Effector memory CD8-positive, alpha-beta T cell (primary cell): ENCODE measurements at places on chromosomes 4 and X.

DNA sequence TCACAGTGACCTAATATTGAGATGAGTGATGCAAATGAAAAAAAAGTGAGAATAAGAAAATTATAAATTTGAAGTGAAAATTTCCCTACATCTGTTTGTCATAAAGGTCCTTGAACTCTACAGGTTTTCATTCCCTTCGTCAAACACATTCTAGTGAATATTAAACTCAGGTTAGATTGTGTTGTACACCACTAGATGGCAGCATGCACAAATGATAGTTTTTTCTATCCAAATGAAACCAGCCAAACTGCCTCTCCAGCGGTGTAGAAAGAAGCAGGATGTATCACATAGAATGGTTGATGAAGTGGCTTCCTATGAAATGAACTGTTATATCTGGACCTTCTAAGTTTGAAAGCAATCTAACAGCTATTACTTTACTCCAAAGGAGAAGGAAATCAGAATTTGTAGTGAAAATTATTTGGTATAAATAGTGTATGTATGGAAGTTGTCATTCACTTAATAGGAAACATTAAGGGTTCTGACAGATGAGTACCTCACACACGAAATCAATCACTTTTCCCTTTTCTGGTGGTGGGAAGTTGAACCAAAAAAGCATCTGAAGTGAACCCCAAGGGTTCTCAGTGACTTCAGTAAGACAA, 382.7 kb downstream of the UNC5C start:
- no peak for DNase-seq

- no peak for DNase-seq
Measured at GRCh38 chr4:56118055-56118454, 169.3 kb downstream of the CEP135 start.

DNA sequence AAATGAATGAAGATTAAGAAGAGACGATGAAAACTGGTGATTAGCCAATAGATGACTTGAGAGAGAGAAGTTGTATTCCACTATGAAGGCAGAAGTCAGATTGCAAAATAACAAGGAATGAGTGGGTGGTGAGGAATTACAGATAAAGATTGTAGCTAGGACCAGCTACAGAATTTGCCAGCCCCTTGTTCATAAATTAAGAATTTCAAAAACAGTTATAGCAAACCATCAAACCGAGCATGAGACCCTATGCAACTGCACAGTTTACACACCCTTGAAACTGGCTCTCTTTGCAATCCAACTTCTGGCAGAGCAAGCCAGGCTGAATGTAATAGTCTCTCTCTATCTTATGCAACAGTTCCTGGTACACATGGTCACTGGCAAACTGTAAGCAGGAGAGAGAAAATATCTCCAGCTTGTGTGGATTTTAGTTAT, 35.2 kb downstream of the STAP1 start:
- DNase-seq = no peak

DNA sequence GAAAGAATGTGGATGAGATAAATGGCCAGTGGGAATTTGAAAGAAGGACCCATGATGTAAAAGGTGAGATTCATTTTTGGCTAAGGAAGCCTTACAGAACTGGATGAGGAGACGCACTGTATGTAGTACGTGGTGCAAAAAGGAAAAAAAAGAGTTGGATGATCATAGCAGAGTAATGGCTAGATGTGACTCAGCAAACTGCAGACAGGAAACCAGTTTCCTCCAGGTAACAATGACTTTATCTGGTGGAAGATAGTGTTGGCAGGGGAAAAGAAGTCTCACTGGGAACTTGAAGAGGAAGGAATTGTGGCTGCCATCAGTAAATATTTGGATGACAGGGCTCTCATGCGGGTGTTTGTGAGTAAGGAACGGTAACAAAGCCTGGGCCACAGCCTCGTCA, 243.2 kb downstream of the CPE start:
- no peak for DNase-seq

DNA sequence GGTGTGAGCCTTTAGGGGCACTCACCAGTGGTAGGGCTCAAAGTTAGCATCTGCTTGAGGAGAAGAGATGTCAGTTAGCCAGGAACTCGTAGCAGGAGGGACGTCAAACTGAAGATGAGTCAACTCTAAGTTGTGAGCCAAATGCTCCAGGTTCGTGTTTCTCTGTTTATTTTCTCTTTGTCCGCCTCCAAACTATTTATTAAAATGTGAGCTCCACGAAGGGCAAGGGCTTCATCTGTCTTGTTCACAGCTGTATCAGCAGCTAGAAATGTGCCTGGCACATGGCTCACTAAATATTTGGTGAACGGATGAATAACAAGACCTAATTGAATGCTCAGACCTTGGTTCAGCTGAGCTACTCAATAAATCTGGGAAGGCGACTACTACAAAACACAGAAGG, 248.9 kb downstream of the BCOR start:
- DNase-seq = no peak

GRCh38 chr4:159337041-159337440, 234.2 kb downstream of the RAPGEF2 start:
- no peak for DNase-seq

GRCh38 chr4:19256823-19257222, 994.9 kb upstream of the SLIT2 start:
- DNase-seq = no peak

DNA sequence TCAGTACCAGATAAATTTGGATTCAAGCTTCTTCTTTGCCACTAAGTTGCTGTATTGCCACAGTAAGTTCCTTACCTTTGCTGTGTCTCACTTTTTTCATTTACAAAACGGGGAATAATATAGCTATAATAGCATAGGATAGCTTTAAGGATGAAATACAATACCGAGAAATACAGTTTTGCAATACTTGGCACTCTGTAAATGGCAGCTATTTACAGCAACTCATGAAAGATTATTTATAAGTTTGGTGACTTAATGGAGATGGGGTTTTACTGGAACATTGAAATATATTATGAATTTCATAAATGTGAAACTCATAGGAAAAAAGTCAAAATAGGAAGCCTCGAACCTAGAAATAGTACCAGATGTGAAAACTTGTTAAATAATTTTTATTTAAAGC, 27.6 kb downstream of the ANXA10 start:
- no peak for DNase-seq

GRCh38 chrX:147846676-147847075, 65.0 kb upstream of the FMR1 start:
- no peak for DNase-seq

- no peak for DNase-seq
Measured at GRCh38 chr4:74314944-74315343, 6.7 kb downstream of the EPGN start.

- DNase-seq = no peak
Measured at GRCh38 chr4:139142980-139143379, 34.0 kb downstream of the ELF2 start.

GRCh38 chr4:2930135-2930757, 33.0 kb downstream of the NOP14 start:
- DNase-seq = no peak

- DNase-seq = no peak
Measured at GRCh38 chrX:96407072-96407471, 277.6 kb upstream of the DIAPH2 start.

GRCh38 chr4:168609369-168609768, 112.5 kb downstream of the PALLD start:
- no peak for DNase-seq

DNA sequence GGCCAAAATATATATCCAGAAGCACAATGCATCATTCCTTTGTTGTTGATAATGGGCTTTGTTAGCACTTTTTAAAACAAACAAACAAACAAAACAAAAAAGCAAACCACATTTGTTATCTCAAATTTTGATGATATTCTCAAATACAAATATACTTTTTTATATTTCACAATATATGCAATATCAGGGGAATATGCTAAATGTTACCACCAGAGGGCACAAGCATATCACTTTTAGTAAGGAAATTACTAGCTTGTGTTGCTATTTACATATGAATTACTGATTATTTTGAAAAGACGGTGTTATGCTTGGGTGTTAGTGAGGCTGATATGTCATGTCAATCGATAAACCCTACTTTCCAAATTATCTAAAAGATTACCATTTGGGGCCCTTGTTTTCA, 29.1 kb downstream of the RIPPLY1 start:
- no peak for DNase-seq

DNA sequence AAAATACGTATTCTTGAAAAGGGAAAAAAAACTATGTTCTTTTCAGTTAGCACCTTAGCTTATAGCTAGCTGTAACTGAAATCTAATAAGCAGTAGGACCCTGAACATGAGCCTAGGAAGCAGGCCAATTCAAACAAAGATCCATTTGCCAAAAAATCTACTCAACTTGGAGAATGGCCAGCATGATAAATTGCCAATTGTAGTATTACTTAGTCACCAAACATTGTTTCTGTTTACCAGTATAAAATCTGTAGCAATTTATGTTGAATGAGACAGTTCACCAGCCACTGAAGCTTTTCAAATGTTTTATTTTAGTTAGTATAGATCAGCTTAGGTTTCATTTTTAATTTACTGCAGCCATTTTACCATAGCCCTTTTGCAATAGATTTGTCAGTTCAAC, 323.6 kb upstream of the DIPK2B start:
- DNase-seq = no peak

- no peak for DNase-seq
Measured at GRCh38 chr4:6566391-6567190, 8.4 kb upstream of the MAN2B2 start.

DNA sequence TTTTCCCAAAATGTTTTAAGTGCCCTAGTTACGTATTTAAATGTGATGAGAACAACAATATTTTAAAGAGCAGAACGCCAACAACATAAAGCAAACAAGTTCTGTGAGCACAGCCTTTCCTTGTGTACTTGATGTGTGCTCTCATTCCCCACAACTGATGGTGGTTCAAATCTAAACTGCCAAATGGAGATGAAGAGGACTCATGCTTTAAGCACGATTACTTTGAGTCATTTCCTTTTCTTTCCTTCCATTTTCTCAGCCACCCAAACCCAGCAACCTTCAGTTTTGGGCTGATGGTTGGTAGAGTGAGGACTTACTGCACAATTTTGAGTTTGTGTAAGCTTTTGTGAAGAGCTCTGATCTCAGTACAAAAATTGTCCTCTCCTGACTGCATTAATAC, 1.7 kb downstream of the NSD2 start:
- no peak for DNase-seq

GRCh38 chr4:168880811-168881595, 129.1 kb downstream of the CBR4 start:
- DNase-seq = no peak

- no peak for DNase-seq
Measured at GRCh38 chr4:145501051-145501660, 19.5 kb downstream of the SMAD1 start.

DNA sequence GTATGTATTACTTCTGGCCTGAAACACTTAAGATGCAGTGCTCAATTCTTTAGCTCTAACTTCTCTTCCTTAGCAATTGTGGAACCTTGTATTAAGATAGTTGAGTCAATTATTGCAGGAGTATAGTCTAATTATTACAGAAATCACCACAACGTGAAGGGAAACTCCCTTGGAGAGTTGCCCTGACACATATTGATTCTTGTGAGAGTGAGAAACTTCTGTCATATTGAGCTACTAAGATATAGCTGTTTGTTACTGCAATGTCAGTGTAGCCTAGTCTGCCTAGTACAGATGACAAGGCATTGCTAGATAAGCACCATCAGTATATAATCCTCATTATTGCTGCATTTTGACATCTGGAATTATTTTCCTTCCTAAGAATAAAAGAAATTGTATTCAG, 82.7 kb upstream of the TEX13C start:
- DNase-seq = no peak

DNA sequence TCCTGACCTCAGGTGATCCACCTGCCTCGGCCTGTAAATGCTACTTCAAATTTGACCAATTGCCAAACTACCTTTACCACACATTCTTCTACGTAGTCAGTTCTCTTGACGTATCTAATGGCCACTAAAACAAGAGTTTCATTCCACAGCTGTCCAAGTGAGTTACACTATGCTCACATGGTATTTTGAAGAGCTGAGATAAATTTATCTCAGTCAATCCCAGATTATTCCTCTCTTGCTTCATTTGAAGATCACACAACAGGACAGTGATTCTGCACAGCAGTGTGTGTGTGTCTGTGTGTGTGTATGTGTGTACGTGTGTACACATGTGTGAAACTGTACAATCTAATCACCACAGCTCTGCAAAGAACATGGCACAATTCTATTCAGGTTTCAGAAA, 133.4 kb downstream of the APBB2 start:
- no peak for DNase-seq

DNA sequence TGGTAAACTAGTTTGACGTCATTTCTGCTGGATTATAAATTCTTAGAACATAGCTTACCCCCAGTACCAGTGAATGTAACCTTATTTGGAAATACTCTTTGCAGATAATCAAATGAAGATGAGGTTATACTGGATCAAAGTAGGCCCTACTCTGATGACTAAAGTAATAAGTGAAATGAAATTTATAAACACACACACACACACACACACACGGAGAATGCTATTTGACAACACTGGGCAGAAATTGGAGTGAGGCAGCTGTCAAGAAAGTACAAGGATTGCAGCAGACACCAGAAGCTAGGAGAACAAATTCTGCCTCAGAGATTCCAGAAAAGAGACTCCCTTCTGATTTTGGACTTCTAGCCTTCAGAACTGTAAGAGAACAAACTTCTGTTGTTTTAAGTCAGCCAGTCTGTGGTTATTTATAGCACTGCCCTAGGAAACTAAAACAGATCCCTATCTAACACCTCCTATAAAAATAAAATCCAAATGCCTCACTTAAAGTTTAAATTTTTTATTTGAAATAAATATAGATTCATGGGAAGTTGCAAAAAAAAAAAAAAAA, 448.6 kb downstream of the PCDH18 start:
- DNase-seq = no peak

GRCh38 chr4:148366251-148366650, 76.0 kb downstream of the NR3C2 start:
- no peak for DNase-seq

- DNase-seq = peak; percentile 12
Measured at GRCh38 chrX:3811331-3812311, 98.2 kb upstream of the PRKX start.

DNA sequence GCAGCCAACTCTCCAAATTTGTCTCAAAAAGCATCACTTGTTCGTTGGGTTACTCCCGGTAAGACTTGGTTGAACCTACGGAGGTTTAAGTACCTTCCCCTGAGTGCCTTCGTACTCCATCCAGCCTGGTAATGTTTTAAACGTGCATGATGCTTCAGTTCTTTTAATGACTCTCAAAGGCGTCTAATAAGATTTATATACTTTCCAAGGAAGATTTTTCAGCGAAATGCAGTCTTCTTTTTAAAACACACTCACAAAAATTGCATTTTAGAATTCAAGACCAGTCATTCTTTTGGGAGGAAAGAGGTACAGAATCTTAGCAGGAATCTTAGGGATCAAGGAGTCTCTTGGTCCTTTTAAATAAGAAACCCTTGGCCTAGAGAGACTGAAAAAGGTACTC, 430 bp upstream of the TRPC3 start:
- no peak for DNase-seq

GRCh38 chrX:120781403-120781802, 94.3 kb downstream of the CT47B1 start:
- no peak for DNase-seq

DNA sequence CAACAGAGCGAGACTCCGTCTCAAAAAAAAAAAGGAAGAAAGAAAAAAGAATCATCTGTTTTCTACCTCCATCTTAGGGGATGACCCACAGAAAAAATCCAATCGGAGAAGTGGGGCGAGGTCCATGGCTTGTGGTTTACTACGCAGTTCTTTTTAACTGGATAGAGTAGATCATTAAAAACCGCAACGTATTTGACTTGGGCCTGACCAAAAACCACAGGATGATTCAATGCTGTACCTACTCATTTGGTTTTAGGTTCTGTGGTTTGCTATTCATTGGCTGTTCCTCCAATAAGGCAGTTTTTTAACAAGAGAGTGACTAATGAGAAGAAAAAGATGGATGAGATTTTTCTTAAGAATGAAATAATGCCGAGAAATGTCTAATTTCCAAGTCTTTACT, 83.7 kb downstream of the FREM3 start:
- DNase-seq = no peak
